ENCODE measurements at places on chromosomes 16 and 17. TPM values are rescaled to one million over a fixed set of nuclear protein-coding genes. Genes with fewer than 3 reads are reported as not detected.

GRCh38 chr16:73093146-73094144 lies 45.5 kb upstream of the ZFHX3 start:
- no peak for DNase-seq

DNA sequence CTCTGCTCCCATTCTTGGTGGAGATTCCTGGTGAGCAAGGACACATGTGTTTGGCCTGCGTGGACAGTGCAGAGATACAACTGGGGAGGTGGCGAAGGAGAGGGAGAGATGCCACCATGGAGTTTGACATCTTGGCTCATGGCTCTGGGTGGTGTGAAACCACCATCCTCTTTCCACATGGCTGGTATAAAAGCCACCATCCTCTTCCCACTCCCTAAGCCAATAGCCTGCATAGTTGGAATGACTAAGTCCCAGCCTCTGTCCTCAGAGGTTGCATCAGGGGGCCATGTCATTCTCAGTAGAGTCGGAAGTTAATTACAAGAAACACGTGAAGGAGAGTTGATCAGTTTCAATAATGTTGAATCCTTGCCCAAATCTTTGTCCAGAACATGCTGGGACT lies 10.0 kb downstream of the RBFOX1 start:
- no peak for DNase-seq

GRCh38 chr16:10405386-10405939 lies 19.6 kb downstream of the ATF7IP2 start:
- DNase-seq: no peak

DNA sequence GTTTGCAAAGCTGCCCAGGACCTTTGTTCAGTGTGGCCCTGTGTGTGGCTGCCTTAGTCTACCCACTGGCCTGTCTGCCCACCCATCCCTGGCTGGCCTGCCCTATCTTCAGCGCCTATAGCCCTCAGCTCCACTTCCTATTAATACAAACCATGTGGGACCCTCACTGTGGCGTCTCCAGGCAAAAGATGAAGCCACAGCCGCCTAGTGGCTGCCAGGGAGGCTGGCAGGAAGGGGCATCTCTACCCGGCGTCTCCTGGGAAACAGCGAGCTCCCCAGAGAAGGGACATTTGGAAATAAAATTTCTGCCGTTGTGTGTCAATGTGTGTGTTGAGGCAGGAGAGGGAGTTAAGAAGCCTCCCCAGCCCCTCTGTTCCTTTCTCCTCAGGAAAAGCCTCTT lies 31.5 kb downstream of the NEUROD2 start:
- no peak for DNase-seq

GRCh38 chr17:50207792-50208567 lies 6.5 kb upstream of the COL1A1 start:
- no peak for DNase-seq

- no peak for DNase-seq
Measured at GRCh38 chr16:47511882-47512281, 50.8 kb downstream of the PHKB start.

DNA sequence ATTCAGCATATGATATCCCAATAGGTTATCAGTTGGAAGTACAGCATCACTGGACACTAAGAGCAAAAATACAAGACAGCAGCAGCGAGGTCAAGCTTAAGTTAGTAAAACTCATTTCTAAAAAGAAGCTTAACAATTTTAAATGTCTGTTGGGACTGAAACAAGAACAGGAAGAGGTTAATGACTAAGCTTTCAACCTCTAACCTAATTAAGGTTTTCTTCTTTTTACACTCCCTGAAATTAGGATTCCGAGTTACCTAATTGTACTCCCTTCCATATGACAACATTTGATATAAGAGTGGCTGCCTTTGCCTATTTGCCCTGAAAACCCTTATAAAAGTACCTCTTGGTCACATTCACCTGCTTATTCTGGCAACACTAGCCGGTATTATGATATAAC lies 34.3 kb downstream of the CPSF4L start:
- no peak for DNase-seq

DNA sequence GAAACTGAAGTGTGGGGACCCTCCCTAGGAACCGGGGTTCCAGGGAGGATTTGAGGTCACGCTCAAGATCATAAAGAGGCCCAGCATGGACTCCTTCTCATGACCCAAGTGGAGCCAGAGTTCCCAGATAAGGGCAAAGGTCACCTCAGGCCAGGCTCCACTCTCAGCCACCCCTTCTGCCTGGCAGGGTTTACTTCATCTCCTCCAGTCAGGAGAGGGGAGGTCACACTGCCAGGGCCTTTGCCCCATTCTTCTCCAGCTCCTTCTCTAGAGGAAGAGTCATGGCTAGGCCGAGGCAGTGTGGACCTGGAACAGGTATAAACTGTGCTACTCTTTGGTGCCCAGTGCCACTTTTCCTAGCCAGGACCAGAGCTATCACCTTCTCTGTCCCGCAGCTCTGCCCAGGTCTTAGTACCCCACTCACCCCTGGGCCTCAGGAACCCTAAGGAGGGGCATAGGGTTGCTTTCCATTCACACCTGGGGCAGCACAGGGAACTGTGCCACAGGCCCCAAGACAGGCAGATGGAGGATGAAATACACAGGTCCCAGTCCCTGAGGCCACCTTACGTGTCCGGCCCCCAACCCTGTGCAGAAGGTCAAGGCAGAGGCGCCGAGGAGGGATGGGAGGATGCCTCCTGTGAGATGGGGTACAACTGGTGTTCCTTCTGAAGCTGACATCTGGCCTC lies 879 bp upstream of the ACSF2 start:
- DNase-seq: no peak

- DNase-seq: no peak
Measured at GRCh38 chr17:43540821-43541674, 5.1 kb downstream of the ETV4 start.

DNA sequence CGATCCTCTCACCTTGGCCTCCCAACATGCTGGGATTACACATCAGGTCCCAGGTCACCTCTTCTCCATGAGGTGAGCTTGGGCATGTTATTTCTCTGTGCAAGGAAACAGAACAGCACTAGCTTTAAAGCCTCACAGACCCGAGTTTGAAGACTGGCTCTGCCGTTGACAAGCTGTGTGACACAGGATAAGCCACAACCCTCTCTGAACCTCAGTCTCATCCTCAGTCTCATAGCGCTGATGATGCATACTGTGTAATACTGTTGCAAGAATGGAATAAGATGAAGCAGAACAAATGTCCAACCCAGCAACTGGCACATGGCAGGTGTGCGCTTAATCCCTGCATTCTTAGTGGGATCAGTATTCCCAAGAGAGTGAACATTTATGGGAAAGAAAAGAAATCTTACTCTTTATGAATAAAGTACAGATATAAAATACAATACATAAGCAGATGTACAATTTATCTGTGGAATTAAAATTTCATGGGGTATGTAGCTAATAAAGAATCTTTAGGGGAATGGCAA lies 43.5 kb downstream of the ABAT start:
- no peak for DNase-seq

GRCh38 chr16:11621920-11622651 lies 35.4 kb upstream of the LITAF start:
- DNase-seq: no peak

DNA sequence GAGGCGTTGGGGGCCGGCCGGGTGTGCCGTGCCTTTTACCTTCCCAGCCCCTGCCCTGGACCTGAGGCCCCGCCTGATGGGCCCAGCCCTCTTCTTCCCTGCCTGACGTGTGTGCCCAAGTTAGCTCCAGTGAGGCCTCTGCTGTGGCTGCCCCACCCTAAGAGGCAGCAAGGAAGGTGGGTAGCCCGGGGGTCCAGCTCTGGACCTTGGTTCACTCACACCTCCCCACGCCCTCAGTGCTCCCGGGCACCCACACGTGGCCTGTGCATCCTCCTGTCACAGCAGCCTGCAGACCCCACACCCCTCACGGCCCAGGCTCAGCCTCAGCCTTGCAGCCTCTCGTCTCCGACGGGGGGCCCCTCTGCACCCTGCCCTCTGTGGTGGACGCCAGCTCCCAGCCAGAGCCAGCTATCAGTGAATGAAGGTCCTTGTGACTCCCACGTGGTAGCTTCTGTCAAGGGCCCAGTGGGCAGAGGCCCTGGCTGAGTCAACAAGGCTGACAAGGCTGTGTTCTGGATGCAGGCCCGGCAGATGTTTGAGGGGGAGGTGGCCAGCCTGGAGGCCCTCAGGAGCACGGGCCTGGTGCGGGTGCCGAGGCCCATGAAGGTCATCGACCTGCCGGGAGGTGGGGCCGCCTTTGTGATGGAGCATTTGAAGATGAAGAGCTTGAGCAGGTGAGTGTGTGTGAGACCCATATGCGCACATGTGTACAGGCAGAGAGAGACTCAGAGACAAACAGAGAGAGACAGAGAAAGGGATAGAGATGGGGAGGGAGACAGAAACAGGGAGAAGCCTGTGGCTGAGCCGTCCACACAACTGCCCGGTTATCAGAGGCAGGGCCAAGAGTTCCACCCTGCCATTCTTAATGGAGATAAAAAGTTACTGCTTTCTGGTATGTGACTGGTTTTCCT lies 2.8 kb downstream of the FN3K start:
- no peak for DNase-seq

The TUBD1 gene
- 31.7 TPM for total RNA-seq

The KRTAP3-2 gene
- not detected for total RNA-seq

The LITAFD gene
- not detected for total RNA-seq

The RCVRN gene
- total RNA-seq: not detected
